ENCODE measurements at places on chromosomes 11 and 22.

DNA sequence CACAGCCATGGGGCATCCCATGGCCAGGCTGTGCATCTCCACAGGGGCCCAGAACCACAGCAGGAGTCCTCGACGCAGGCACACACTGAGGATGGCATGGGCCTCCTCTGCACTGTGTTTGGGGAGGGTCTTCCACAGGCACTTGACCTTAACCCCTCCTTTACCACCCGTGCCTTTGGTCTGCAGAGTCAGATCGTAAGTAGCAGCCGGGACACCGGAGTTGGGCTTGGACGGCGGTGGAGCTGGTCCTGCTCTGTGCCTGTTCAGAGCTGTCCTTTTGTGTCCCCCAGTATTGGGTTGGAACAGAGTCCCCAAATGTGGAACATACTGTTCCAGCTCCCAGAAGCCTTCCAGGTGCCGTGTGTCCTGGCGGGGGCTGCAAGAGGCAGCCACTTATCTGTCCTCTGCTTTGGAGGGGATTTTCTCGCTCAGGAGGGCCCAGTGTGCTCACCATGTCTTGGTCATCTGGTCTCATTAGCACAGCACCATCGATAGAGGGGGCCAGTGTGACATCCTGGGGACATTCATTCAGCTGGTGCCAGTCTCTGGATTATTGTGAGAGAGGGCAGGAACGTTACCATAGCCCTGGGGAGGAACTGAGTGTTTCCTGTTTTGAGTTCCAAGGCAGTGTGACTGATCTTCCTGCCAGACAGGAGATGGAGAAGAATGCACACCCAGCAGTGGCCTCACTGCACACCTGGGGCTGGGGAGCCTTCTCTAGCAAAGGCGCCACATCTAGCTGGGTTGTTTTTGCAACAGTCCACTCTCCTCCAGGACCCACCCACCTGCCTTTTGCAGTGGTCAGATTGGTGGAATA is 12.4 kb downstream of the CRELD2 start:
- DNase-seq: peak; percentile 93

- DNase-seq: no peak
Measured at GRCh38 chr11:65493367-65494176, 5.3 kb upstream of the MALAT1 start.

DNA sequence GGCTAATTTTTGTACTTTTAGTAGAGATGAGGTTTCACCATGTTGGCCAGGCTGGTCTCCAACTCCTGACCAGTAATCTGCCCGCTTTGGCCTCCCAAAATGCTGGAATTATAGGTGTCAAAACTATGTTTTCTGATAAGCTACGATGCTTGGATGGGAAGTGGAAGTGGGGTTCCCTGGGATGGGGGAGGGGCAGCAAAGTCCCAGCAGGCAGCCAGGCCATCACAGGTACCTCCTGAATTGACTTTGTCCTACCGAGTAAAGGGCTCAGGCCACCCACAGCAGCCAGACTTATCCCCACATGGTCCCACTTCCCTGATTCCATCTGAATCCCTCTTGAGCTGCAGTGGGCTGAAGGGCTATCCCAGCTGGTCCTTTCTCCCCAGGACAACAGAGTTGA is 6.9 kb downstream of the FTH1 start:
- DNase-seq: no peak

DNA sequence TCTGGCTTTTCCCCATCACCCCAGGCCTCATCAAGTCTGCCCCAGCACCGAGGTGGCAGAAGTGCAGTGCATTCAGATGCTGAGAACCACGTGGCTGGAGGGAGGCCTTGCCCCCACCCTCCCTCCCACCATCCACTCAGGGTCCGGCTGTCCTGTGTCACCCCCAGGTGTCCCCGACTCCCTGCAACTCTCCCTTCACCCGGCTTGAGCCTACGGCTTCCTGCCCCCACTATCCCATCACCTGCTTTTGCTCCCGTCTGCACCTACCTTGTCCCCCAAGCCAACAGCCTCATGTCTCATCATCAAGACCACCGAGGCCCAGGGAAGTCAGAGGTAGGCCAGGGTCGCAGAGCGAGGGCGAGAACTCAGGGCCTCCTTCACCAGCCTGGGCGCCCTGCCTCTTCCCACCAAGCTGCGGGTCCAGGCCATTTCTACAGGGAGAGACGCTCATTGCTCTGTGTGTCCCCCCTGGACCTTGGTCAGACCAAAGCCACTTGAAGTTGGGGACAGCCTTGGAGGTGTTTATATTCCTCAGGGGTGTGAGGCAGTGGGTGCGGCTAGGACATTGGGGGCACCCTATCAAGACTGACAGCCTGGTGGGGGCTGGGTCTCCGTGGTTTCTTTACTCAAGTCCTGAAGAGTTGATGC is 66.2 kb upstream of the CCND1 start:
- DNase-seq: no peak

GRCh38 chr11:96035740-96036078 is 111.8 kb upstream of the MTMR2 start:
- no peak for DNase-seq

DNA sequence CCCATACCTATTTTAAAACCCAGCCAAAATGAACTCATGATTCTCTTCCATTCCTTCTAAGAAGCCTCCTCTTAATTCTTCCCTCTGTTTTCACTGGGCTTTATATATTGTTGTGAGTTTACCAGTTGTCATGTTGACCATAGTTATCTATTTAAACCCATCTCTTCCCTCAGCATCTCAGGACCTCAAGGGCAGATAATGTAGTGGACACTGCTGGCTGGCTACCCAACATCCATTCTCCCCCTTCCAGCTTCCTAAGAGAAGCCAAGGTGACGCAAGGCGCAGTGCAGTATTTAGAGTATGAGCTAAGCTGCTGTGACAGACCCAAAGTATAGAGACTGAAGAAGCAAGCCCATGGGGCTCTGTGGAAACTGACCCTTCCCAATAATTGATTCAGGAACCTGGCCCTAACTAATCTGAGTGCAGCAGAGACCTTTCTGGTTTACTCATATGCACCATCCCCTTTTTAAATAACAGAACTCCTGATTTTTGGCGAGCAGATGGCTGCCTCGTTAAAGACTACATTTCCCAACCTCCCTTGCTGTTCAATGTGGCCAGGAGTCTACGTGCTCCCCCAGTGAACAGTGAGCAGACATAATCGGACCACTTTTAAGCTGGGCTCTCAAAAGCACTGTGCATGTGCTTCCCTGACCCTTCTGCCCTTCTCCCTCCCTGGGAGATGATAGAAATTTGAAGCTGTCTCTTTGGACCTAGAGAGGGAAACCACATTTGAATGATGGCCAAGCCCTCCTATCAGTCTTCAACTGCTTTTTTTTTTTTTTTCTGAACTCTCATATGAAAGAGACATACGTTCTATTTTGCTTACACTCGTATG is 28.1 kb upstream of the CREB3L1 start:
- no peak for DNase-seq

GRCh38 chr22:42766860-42767259 is 46.2 kb upstream of the A4GALT start:
- DNase-seq: peak; percentile 94

DNA sequence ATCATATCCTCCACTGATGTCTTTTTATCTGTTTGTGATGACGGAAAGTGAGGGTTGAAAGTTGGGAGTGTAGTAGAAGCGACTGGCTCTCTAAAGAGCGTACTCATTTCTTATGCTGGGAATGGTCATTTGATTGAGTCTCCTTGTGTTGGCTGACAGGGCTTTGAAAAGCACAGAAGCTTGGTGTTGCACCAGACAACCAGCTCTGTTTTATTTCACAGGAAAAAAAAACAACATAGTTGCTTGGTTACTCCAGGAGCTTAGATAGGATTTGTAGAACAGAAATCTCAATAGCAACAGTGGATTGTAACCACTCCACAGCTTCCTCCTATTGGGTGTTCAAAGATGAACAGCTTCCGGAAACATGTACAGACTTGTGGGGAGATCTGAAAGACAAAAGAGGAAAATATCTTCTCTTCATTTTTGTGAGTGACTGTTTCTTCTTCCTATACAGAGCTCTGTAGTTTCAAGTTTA is 2.7 kb downstream of the RBM14 start:
- DNase-seq: peak; percentile 77

- no peak for DNase-seq
Measured at GRCh38 chr11:15955595-15955994, 400.8 kb downstream of the SOX6 start.
